ENCODE measurements at places on chromosomes 13 and 19.
A peak's percentile ranks its signal among the peaks of the same experiment; 100 is the strongest.

DNA sequence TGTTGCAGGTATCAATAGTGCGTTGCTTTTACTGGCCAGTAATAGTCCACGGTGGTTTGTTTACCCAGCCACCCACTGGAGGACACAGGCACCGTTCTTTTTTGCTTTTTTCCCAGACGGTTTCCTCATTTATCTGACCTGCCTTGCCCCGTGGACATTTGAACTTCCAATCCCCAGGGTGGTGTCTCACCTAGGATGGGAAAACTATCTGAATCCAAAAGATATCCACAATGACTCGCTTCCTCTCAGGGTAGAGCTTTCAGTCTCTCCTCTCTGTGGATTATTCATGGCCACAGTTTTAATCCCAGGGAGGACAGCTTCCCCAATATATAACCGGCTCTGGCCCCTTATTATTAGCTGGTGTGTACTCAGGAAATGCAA, 170.8 kb downstream of the FOXO1 start:
- DNase-seq, result no peak

- no peak for DNase-seq
Measured at GRCh38 chr13:30832377-30832776, 73.7 kb upstream of the MEDAG start.

DNA sequence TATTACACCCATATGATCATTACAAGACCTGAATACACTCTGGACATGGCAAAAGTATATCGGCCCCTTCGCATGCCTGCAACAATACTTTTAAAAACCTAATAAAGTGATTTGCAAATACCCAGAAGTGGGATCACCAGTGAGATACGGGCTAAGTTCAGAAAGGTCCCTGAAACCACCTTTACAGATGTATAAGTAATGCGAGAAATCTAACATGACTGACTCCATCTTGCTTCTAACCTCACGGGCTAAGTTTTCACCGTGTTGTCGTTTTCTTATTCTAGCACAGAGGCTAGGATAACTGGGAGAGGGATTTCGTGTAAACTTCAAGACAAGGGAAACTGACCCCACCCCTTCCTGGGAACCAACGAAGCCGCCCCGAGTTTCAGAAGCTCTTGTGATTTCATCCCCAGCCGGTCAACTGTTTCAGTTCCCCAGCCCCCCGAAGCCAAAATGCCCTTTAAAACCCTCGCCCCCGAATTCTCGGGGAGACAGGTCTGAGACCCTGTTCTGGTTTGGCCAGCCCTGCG, 703 bp downstream of the NEK3 start:
- peak; percentile 20 for DNase-seq

DNA sequence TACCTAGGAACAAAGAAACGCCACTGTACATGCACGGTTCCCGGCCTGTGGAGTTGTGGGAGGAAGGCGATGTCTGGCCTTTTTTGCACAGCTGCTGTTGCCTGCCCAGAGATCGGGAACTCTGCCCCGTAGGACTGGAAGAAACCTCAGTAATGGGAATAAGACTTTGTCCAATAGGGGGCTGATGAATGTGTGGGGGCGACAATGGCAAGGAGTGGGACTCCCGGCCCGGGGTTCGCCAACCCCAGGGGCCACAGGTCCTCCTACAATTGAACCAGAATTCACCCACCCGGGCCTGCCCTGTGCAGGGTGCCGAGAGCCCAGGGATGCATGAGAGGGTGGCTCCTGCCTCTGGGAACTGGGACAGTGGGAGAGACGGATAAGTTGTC, 2.0 kb upstream of the CEBPA start:
- no peak for DNase-seq

GRCh38 chr19:4367336-4367723, 24.0 kb downstream of the MPND start:
- no peak for DNase-seq

GRCh38 chr19:51140441-51140840, 1.7 kb upstream of the SIGLEC7 start:
- no peak for DNase-seq

DNA sequence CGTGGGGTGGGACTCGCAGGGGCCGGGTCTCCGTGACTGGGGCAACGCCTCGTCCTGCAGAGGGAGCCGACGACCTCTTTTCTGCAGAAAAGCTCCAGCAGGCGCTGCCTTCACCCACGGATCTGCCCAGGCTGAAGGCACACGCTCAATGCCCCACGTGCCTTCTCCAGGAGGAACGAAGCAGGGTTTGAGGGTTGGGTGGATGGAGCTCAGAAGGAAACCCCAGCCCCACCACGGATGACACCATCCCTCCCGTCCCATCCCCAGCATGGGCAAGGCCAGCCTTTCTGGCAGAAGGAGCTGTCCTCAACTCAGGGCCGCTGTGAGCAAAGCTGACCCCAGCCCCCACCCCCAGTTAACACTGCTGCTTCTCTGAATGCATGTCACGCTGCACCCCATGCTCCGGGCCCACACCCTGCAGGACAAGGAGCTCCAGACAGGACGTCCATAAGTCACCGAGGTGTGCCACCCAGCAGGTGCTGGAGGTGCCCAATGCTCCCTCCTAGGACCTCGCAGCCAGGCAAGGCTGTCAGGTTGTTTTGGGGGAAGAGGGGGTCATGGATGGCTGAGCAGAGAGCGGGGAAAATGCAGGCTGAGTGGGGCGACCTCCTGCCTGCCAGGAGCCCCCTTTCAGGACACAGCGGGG, 7.4 kb downstream of the C19orf25 start:
- DNase-seq, result peak; percentile 44

- DNase-seq, result no peak
Measured at GRCh38 chr13:50208826-50209335, 193.6 kb downstream of the KCNRG start.

DNA sequence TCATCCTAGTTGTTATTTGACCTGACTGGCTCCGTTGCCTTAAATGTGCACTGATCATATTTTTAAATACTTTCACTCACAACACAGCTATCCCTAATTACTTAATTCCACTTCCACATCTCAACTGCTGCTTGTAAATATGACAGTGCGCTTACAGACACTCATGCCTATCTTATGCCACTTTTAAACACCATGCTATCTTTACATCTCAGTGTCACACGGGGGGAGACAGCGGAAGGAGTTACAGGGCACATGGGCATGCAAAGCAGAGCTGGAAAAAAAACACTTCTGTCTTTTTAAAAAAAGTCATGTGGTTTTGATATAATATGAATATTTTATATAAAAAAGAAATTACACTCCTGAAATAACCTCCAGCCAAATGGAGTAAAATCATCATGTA, 44.1 kb downstream of the SMAD9 start:
- no peak for DNase-seq

- DNase-seq, result no peak
Measured at GRCh38 chr19:13883516-13884064, 6.7 kb downstream of the NANOS3 start.

- no peak for DNase-seq
Measured at GRCh38 chr13:111280681-111281585, 39.5 kb upstream of the TEX29 start.

DNA sequence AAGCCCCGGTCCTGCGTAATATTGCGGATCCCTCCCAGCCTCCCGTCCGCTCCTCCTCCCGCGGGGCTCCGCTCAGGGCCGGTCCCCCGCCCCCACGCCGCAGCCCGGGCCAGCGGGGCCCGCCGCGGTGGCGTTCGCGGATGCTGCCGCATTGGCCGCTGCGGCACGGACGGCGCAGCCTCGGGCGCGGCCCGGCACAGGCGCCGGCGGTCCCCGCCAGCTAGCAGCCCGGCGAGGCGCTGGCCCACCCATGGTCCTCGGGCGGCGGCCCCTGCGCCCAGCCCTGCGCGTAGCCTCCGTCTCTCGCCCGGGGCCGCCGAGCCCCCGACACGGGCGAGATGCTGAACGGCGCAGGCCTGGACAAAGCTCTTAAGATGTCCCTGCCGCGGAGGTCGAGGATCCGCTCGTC, at the start of gene ATP8A2:
ATP8A2 (plus strand) TSS at position 100 of the 409 bp plus-strand sequence; CDS start at position 339, 239 bp downstream.
- DNase-seq, result peak; percentile 51

DNA sequence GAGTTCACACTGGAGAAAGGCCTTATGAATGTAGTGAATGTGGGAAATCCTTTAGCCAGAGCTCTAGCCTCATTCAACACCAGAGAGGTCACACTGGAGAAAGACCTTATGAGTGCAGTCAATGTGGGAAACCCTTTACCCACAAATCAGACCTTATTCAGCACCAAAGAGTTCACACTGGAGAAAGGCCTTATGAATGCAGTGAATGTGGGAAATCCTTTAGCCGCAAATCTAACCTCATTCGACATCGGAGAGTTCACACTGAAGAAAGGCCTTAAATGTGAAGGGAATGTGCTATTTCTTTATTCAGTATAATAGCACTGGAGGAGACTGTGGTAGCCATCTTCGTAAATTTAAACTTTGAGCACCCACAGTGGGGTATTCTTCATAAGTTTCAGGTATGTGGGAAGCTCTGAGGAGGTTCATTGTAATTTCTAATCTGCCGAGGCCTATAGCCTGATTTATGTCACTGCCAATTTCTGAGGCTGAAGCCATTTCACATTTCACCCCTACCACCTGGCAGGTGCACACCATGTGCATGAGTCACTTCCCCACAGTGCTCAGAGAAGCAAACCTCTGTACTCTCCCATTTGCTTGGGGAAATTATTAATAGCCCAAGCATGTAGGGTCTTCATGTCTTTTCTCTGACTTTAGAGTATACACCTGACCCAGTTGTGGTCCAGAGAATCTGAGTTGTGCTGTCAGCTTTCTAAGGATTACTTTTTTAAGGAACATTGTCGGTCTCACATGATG, 6.4 kb downstream of the ZNF551 start:
- DNase-seq, result no peak

DNA sequence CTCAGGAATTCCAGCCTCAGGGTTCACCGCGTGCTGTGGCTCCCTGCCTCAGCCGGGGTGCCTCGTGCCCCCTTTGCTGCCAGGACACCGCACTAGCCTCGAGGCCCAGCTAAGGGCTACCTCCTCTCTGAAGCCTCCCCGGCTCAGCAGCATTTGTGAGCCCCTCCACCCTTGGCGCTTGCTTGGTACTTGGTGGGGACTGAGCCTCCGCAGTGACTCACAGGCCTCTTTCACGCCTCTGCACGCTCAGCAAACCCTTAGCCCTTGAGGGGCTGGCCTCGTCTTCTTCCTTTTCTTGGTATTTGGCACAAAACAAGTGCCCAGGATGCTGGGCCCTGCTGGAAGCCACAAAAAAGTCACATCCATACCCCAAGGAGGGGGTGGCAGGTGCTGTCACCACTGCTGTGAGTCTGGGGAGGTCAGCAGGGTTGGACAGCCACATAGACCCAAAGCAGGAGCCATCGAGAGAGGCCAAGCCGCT, 85.4 kb upstream of the TM9SF2 start:
- DNase-seq, result no peak

DNA sequence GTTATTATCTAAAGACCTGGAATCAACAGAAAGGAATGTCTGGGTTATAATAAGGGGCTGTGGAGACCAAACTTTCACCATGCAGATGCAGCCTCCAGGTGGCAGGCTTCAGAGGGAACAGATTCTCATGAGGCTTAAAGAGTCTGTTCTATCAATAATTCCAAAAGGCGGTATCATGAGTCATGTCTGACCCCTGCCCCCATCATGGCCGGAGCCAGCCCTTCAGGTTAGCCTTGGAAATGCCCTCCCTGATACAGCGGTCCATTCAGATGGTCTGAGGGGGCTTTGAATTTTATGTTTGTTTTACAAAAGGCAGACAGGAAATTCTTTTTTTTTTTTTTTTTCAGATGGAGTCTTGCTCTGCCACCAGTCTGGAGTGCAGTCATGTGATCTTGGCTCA, 21.7 kb upstream of the LAMP1 start:
- DNase-seq, result peak; percentile 71

DNA sequence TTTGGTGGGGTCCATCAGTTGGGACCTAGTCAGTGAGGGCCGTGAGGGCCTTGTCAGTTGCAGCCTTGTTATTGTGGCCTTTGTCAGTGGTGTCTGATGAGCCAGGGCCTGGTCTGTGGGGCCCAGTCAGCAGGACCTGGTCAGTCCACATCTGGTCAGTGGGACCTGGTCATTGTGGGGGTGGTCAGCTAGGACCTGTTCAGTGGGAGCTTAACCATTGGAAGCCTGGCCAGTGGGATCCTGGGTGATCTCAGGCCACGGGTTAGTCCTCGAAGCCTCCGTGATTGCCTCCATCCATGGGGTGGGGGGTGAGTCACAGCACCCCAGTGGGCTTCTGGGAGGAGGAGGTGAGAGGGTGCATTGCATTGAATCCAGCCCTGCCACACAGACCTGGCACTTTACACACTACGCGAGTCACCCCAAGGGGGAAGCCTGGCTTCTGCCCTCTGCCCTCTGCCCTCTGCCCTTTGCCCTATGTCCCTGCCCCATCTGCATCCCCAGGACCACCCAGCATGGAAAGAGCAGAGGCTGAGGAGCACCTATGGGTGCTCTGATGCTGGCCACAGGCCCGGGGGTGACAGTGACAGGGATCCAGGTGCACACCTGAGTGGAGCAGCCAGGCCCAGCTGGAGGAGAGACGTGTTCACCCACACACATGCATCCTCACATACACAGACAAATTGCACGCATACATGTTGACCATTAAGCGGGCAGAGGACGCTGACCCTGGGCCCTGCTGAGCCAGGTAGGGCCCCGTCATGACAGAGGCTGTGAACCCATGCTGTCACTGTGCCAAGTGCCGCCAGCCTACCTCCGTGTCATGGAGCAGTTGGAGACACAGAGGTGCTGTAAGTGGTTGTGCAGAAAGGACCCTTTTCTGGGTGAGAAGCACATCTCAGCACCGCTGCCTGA, 59.8 kb upstream of the TPM4 start:
- DNase-seq, result no peak

DNA sequence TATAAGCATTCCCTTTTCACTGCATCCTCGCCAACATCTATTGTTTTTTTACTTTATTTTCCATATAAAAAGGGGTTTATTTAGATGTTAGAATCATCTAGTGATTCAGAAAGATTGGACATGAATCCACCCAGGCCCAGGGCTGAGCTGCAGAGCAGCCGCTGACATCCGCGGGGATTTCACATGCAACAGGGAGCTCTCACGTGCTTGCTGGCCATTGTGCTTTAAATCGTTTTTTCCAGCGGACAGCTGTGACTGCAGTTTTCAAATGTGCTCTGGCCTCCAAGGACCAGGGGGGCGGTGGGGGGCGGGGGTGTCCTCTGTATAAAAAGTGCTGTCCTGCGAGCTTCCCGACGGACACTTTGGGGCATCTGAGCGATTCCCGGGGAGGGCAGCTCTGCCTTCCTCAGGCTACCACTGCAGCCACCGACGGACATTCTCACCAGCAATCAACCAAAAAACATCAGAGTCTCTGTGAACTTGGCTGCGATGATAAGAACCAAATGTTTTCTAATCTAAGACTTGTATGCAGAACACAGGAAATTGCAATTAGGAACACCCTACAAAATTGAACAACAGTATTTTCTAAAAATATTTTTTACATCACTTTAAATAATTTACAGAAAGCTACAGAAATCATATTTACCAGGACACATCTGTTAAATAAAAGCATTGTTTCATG, 12.6 kb downstream of the RB1 start:
- no peak for DNase-seq

DNA sequence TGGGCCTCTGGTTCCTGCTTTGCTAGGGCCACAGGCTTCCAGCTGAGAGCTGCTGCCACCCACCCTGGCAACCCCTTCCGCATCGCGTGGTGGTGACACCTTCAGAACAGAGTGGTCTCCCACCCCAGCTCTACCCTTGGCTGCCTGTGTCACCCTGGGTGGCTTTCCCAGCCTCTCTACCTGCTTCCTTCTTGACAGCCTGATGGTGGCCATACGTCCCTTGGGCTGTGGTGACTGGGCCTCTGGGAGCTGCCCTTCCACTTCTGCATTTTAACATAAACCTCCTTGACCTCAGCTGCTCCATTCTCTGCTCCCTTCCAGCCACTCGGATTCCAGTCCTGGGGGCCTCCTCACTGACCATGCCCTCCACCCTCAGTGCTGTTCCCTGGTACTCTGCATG, 17.0 kb downstream of the PAK4 start:
- no peak for DNase-seq

Data from HAP-1 (cell line).